NCI-H2171 (cell line): ENCODE measurements at places on chromosomes 5 and 9.
A peak's percentile ranks its signal among the peaks of the same experiment; 100 is the strongest.

DNA sequence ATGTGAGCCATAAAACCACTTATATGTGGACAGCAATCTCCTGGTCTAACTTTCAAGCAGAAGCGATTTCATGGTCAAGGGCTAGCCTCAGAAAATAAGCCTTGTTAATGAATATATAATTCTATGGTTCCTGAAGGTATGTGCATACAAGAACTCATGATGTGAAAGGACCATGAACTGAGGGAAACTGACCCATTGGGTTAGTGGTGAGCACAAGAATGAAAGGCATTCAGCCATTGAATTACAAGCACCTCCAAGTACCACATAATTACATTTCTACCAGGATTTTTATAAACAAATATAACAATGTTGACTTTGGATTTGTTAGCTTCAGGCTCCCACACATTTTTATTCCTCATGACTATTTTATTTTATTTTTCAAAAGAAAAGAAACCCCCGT is 459.0 kb downstream of the TLE4 start:
- DNase-seq, result no peak

DNA sequence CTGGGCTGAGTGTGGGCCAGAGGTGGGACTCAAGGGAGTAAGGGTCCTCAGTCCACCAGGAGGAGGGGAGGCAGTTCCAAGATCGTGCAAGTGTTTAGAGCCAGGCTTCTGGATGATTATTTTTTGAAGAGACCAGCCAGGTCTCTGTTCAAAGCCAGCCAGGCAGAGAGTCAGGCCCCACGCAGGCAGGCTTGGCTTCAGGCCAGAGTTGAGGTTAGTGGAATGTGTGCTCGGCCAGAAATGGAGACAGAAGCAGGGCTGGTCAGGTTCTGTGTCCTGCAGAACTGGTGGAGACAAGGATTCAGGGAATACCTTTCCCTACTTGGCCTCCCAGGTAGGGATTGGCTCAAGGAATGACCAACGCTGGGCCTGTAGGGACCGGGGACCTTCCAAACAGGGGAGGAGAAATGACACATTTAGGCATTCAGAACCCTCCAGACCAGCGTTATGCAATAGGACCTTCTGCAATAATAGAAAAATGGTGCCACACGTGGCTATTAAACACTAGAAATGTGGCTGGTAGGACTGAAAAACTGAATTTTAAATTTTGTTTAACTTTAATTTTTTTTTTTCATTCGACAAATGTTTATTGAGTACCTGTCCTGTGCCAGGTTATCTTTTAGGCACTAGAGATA is 106.2 kb downstream of the CMYA5 start:
- DNase-seq, result no peak

- DNase-seq, result no peak
These were observed 583.9 kb downstream of the SEMA5A start for GRCh38 chr5:8961956-8962355.

- DNase-seq, result no peak
These were observed 133.7 kb downstream of the PLPPR1 start for GRCh38 chr9:101162231-101162630.

- DNase-seq, result no peak
These were observed 25.8 kb downstream of the ZBTB34 start for GRCh38 chr9:126886034-126886822.

DNA sequence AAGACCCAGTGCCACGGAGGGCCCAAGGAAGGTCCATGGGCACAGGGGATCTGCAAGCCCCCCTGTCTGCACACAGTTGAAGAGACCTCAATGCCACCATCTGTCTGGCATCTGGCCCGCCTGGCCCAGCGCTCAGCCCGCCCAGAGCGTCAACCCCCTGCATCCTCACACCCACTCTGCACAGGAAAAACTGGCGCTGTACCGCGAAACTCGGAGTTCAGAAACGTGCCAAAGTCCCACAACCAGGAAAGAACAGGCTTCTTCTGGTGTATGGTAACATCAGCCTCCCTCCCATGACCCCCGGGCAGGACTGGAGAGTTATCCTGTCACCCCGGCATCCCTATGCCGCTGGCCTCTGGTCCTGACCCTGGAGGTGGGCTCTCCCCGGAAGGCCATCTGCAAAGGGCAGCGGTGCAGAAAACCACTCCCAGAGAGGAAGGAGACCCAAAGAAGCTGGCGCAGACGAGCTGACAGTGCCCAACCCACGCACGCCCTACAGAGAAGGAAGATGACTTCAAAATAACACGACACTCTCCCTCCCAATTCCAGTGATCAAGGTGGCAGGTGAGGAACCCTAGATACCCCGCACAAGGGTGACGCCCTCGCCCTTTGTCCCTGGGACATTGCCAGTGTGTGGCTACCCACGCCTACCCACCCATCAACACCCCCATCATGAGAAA is 18.9 kb downstream of the VAV2 start:
- DNase-seq, result no peak

DNA sequence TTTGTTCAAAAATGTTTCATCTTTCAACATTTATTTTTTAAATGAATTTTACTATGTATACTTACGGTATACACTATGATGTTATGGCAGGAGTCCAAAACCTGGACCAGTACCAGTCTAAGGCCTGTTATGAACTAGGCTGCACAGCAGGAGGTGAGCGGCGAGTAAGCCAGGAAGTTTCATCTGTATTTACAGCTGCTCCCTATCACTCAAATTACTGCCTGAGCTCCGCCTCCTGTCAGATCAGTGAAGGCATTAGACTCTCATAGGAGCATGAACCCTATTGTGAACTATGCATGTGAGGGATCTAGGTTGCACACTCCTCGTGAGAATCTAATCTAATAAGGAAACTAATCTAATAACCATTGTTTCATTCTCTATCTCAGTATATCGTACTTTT is 715.5 kb upstream of the PTPRD start:
- DNase-seq, result no peak

- no peak for DNase-seq
These were observed 56.6 kb downstream of the CHSY3 start for GRCh38 chr5:129960831-129961230.

DNA sequence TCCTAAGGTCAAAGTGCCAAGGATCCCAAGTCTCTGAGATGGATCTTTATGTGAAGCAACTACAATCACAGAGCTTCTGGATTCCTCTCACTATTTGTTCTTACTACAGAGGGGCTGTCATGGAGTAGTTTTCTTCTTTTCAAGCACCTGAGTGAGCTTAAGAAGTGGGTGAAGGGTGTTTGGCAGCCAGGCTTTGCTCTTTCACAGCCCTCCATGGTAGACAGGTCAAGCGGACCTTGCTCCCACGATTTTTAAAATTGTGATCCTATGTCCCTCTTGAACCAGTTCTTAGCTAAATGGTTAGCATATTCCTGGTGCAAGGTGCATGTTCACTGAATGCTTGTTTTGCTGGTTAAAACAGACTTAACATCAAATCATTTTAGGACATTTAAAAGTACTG is 332.2 kb downstream of the GADD45G start:
- DNase-seq, result no peak

- no peak for DNase-seq
These were observed 30.2 kb downstream of the SH3PXD2B start for GRCh38 chr5:172424111-172424490.

DNA sequence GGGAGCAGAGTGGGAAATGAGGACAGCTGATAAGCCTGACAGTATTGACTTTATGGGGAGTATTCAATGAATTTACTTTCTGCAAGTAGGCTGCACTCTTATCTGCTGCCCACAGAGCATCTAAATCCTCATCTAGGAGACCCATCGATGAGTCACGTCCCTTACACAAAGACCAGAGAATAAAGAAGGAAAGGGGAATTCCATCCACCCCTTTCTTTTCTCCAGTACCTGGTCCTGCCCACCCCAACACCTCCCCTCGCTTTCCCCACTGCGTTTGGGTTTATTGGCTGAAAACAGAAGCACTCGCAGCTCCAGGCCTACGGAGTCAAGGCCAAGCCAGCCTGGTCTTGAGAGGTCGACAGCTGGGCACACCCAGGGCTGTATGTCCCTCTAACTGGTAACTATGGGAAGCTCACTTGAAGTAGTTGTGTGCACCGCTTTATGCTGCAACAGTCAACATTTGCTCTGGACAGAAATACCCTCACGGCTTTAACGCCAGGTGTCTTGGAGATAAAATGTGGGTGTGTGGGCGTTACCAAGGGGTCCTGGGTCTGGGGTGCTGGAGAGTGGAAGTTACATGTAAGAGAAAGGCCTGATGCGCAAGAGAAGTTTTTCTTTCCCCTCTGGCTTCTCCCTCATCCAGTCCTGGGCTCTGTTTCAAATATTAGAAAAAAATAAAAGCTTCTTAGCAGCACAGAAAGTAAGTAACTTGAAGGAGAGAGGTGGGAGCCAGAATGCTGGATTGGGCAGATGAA is 14.5 kb upstream of the TAL2 start:
- DNase-seq, result no peak

- DNase-seq, result no peak
These were observed 94.9 kb downstream of the DENND1A start for GRCh38 chr9:123834889-123835562.

GRCh38 chr5:177588413-177588909 is 3.5 kb upstream of the TMED9 start:
- no peak for DNase-seq

GRCh38 chr9:127345566-127345965 is 51.4 kb upstream of the SLC2A8 start:
- DNase-seq, result no peak

DNA sequence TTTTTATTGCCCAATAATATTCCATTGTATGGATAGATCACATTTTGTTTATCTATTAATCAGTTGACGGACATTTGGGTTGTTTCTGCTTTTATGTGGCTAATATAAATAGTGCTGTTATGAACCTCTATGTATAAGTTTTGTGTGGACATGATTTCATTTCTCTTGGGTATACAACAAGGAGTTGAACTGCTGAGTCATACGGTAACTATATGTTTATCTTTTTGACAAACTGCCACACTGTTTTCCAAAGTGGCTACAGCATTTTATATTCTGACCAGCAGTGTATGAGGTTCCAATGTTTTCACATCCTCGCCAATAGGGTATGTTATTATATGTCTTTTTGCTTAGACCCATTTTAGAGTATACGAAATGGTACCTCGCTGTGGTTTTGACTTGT is 264.3 kb downstream of the RFX3 start:
- no peak for DNase-seq

DNA sequence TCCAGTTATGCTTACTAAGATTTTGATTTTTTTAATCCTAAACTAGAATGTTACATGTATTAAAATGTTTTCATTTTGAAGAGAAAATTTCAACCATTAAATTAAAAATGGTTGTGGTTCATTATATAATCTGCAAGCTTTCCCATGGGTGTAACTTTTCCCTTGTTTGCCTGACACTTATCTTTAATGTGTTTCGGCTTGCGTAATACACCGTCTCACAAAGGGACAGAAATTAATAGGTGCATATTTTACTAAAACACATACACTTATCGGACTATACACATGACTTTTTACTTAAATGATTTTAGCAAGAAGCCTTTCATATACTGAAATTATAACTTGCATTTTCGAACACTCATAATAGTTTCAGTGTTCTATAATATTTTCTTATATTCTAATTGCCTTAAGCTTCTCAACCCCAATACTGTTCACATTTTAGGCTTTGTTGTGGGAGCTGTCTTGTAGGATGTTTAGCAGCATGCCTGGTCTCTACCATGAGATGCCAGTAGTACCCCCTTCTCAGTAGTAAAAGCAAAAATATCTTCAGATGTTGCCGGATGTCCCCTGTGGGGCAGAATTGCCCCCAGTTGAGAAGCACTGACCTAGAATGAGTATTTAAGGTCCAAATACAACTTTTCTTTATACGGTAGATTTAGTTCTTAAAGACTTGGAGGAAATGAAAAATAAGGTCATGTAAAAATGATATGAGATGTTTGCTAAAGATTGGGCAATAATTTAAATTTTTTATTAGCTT is 28.6 kb downstream of the UGCG start:
- DNase-seq, result no peak

- no peak for DNase-seq
These were observed 2076.0 kb upstream of the CDH9 start for GRCh38 chr5:29114331-29114768.

- DNase-seq, result no peak
These were observed 34.1 kb upstream of the MSX2 start for GRCh38 chr5:174690271-174690670.

DNA sequence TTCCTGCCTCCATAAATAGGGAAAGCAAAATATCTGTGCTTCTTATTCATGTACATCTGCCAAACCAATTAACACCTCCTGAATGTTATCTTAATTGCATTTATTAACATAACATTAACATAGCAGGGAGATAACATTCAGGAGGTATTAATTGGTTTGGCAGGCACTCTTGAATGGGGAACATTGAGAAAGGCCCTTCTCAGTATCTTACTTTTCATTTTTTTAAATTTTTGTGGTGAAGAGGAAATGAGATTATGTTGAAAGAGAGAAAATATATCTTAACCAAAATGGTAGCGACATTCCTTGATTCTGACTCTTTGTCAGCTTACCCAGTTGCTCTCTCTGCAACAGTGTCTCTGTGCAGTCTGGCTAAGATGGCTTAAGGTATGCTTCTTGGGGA is 100.4 kb upstream of the TLE1 start:
- DNase-seq, result no peak

- DNase-seq, result no peak
These were observed 106.8 kb upstream of the FBXL7 start for GRCh38 chr5:15393146-15393545.

DNA sequence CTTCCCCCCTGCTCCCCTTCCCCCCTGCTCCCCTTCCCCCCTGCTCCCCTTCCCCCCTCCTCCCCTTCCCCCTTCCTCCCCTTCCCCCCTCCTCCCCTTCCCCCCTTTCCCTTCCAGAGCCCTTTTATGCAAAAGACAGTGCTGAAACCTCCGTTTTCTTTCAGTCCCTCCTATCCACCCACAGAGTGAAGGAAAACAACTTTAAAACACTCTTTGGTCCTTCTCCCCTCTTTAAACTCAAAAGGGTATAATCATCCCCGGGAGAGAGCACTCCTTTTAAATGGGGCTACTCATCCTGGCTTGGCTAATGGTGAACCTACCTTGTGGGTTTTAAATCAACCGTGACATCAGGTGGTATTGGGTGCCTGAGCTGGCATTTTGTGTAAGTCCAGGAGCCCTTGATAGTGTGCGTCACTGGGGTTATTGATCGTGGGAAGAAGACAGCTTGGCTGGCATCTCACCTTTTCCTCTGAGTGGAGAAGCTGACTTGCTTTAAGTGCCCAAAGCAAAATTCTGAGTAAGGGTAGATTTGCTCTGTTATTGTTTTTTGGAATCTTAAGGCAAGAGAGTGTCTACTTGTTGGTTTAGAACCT is 2.7 kb downstream of the LARP1 start:
- DNase-seq, result no peak

- peak; percentile 65 for DNase-seq
These were observed at the start of gene ENTPD2 for GRCh38 chr9:137053944-137054931. ENTPD2 (minus strand) TSS chr9:137054061; CDS start chr9:137053997, 64 bp downstream.

GRCh38 chr5:88680253-88681132 is 202.5 kb downstream of the MEF2C start:
- peak; percentile 55 for DNase-seq

DNA sequence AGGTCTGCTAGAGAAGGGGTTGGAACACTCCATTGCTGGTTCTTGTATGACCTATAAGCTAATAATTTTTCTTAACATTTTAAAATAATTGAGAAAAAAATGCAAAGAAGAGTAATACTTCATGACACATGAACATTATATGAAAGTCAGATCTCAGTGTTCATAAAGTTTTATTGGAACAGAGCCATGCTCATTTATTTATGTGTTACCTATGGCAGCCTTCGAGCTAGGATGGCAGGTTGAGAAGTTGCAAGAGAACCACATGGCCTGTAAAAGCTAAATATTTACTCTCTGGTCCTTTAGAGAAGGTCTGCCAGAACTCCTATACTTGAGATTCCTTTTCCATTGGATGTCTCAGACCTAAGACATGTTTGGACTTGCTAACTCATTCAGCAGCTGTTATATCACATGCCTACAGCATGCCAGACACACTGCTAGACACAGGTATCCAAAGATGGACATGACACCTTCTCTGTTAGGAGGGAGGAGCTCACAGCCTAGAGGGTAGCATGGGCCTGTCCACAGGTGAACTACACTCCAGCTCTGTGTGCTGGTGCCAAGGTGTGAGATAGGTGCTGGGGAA is 304.3 kb downstream of the ARHGAP26 start:
- no peak for DNase-seq
